NCI-H510A treated with DMSO at 0.1 percent for 48 hours (cell line): ENCODE measurements at places on chromosomes 7 and 10.

DNA sequence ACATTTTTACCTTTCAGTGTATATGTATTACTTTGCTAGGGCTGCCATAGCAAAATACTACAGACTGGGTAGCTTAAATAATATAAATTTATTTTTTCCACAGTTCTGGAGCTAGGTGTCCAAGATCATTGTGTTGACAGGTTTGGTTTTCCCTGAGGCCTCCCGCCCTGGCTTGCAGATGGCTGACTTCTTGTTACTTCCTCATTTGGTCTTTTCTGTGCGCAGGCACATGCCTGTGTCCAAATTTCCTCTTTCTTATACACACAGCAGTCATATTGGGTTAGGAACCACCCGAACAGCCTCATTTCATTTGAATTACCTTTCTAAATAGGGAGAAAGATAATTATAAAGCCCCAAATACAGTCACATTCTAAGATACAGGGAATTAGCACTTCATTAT lies 521.6 kb upstream of the SORCS1 start:
- DNase-seq = no peak

DNA sequence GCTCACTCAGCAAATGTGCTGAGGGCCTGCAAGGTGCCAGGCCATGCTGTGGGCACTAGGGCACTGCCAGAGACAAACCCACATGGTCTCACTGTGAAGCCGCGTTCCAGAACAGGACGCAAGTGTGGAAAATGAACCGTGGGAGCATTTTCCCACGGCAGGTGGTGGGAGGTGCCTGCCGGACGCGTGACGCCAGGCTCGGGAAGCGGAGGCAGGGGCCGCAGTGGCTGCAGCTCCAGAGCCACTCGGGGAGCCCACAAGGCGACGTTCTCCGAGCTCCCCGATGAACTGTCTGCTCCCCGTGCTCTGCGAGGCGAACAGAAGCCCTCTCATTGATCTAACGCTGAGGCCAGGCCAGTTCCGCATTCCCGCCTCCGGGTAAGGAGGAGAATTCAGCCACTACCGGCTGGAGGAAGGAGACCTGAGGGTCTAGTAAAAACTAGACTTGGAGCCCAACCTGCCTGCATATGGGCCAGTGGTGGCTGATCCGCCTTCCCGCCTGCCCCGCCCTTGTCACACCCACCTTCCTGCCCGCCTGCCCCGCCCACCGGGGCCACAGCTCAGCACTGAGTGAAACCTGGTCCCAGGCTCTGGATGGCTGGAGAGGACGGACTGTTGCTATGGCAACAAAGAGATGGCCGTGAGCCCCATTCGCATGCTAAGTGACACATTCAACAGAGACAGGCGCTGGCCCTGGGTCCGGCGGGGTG lies 13.1 kb downstream of the ADGRA1 start:
- no peak for DNase-seq

DNA sequence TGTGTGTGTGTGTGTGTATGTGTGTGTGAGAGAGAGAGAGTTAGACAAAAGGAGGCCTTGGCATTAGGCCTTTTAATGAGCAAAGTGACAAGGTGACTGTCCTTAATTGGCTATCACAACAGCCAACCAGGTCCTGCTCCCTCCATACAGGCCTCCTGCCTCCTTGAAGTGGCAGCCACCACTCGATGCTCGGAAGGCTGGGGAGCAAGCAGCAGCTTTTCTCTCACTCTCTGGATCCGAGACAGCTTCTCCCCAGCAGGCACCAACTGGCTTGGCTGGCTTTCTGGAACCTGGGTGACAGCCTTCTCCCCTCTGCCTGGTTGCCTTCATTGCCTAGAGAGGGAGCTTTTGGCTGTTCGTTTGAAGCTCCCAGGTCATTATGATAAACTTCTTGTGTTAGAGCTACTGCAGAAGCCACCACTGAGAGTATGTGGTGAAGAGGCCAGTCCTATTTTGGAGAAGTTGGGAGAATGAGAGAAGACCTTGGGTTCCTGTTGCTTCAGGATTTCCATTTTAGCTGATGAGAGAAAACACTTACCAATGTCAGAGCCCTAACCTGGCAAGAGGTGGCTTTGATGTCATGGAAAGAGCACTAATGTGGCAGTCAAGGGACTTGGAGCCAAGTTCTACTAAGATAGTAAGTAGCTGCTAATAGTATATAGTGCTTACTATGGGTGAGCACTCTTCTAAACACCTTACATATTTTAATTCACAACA lies 37.6 kb downstream of the RPS24 start:
- DNase-seq = no peak

DNA sequence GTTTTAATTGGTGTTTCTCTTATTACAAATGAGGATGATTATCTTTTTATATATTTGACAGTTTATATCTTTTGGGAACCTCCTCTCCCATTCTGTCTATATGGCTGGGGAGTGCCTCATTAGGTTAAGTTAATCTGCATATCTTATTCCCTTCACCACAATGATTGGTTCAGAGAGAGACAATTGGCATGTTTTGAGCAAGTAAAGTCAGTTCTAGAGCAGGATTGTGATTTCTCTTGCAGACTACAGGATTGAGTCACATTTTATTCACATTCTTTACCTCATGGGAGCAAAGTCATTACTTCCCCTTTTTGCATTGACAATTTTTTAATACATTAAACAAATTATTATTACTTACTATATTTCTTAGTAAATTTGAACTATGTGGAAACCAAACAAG lies 345.6 kb downstream of the MDFIC start:
- DNase-seq = no peak

DNA sequence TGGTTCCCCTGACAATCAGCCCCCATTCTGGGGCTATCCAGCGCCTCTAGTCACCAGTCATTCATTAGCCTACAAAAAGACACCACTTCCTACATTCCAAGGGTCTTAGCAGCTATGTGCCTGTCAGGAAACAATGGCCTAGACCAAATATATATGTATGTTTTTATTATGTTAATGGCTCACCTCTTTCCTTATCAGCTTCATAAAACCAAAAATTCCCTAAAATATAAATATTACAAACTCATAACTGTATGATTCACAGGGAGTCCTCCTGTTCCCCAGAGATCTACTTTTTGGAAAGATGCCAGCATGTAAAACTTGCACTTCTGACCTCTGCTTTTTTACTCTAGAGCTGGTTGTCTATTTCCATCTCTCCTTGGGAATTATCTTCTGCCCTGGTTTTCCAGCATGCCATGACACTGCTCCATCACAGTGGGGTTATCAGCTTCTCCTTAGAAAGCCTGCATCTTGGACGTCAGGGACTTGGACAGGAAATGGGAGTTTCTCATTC lies 79.2 kb downstream of the ABCA13 start:
- no peak for DNase-seq

DNA sequence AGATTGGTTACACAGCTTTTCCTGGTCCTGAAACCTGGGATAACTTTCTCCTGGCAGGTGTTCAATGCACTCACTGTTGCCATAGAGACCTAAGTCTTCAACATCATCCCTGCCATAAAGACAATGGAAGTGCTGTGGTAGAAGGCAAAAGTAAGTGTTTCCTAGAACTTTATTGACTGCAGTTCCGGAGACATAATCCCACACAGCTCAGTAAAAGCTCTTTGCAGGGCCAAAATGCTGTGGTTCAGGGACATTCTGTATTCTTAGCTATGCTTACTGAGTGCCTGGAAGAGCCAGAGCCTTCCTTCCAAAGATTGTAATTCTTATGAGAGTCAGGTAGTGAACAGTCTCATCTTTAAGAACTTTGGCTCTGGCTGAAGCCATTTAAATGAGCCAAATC lies 5.3 kb downstream of the WIPF3 start:
- peak; percentile 86 for DNase-seq
